A549 treated with ZK216348 at 1 μM for 4 hours (cell line): ENCODE measurements at places on chromosomes 7 and 10. TPM values are rescaled to one million over a fixed set of nuclear protein-coding genes. Genes with fewer than 3 reads are reported as not detected.

Gene GDI2
- total RNA-seq = 197 to 320 TPM (median 207 TPM) in 5 replicates

Gene GIMAP4
- total RNA-seq = not detected in 5 replicates

Gene SLC18A2
- total RNA-seq = not detected in 5 replicates

Gene AKR1B1
- 1,891 to 2,747 TPM (median 2,548 TPM) in 5 replicates for total RNA-seq
